ENCODE measurements at places on chromosomes 6 and 20.

GRCh38 chr20:59671661-59672471 lies 67.5 kb downstream of the PHACTR3 start:
- DNase-seq: no peak

GRCh38 chr20:62546606-62547005 lies 70.8 kb upstream of the GATA5 start:
- no peak for DNase-seq

GRCh38 chr6:100506651-100507050 lies 41.9 kb upstream of the SIM1 start:
- DNase-seq: no peak

GRCh38 chr6:83707829-83708545 lies 914 bp downstream of the SNAP91 start:
- peak; percentile 6 for DNase-seq

GRCh38 chr20:53274807-53275206 lies 302.6 kb downstream of the TSHZ2 start:
- DNase-seq: no peak

- no peak for DNase-seq
Observed at GRCh38 chr6:80156221-80156620, 49.8 kb downstream of the BCKDHB start.

GRCh38 chr6:106973018-106973835 lies 1.3 kb downstream of the CD24 start:
- no peak for DNase-seq

DNA sequence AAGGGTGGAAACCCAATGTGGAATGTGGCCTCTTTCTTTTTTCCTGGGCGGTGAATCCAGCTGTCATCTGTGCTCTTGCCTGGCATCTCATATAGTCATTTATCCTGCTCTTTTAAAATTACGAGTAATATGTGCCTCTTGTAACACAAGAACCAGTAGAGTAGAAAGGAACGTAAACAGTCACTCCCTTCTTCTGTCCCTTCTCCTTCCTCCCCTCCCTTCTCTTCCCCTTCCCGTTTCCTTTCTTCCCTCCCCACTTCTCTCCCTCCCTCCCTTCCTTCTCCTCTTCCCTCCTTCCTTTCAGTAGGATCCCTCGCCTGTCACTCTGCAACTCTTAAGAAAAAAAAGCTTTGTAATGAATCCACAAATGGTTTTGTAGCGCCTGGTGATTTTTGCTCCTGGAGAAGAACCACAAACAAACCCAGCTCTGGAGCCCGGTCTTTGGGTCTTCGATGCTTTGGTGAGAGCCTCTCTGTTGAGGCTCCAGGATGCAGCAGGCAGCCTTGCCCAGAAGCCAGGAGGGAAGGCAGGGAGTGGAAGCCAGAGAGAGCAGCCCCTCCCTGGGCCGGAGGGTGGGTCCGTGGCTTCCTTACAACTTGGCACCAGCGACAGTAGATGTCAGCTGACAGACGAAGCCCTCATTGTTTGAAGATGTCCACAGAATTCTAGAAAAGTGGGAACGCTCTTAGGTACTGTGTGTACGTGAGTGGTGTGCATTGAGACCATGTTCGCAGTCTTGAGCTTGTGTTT lies 15.0 kb downstream of the DUSP22 start:
- no peak for DNase-seq

DNA sequence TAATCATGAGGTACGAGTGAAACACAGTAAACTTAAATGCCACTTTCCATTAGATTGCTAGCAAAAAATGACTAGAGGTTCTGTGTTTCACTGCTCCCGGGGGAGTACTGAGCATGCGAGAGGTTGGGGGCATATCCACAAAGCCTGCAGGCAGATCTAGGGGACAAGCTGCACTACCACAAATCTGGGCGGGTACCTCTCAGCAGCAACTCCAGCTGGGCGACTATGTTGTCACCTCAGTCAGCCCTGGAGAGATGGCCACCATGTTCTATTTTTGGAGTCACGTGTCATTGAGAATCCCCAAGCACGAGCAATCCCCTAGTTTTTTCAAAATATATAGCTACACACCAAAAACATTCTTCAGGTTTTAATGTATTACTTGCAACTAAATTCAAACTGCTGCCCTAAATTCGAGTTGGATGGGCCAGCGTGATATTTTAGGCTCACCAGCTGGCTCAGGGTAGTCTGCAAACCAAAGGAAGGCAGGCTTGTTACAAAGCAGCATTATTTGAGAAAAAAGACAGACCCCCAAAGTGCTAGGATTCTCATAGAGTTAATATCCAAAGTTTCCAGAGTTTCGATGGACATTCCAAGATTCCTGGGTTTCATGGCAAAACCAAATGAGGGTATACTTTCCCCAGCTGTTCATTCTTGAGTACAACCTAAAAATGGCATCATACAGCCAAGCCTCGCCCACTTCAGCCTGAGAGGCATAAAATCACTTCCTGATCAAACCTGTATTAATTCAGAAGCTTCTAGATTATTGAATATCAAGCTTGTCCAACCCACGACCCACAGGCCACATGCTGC lies 24.1 kb upstream of the MYLIP start:
- DNase-seq: no peak

DNA sequence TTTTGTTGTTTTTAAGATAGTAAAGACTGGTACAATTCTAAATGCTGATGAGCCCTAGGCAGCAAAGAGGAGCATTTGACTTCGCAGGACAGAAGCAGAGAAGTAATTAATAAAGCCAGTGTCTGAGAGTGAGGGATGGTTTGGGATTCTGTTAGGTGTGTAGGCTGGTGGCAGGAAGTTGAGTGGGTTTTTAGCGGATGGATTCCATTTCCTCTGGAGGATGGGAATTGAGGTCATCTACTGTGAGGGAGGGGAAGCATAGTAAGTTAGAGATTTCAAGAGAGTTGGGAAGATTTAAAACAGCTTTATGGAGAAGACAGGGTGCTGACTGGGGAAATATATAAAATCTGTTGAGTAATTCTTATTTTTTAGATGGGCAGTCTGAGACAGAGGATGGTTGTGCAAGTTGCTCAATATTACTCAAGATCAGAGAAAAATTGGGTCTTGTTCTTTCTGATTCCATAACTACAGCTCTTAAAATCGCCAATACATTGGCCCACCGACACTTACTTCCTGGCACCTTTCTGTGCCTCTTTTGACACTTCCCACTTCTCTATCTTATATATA lies 48.8 kb downstream of the PRL start:
- no peak for DNase-seq

DNA sequence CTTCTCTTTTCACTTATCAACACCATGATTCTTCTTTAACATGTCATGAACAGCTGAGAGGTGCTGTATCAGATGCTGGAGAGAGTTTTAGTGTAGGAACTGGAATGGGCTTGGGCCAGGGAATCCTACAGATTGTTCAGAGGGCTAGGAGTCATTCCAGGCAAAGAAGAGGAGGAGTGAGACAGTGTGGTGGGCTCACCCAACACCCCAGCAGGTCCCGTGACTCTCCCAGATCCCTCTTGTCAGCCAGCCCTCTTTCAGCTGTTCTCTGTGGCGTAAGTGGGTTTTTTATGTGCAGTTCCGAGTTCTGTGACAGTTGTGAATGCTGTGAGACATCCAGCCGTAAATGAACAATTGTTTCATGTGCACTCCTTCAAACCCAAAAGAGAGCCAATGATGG lies 31.4 kb upstream of the CEP162 start:
- DNase-seq: no peak

- DNase-seq: peak; percentile 85
Observed at GRCh38 chr6:41424370-41425058, 89.1 kb downstream of the NCR2 start.

GRCh38 chr20:14838663-14839628 lies 501.5 kb upstream of the FLRT3 start:
- DNase-seq: no peak

DNA sequence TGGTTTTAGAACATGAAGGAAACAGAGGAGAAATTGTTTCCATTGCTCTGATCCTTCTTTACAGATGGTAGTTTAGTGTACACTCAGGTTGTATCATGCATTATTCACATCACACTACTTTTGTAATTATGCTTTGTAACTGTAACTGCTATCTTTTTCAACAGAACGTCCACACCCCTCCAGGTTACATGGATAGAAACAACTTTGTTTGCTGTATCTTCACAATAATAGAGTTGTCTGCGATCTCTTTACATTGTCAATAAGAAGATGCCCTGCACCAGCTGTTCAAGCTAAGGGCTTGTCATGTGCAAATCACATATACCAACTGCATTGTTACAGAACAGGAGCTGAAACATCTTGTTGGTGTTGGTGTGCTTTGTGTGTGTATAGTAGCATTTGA lies 67.9 kb upstream of the MAP7 start:
- DNase-seq: no peak

DNA sequence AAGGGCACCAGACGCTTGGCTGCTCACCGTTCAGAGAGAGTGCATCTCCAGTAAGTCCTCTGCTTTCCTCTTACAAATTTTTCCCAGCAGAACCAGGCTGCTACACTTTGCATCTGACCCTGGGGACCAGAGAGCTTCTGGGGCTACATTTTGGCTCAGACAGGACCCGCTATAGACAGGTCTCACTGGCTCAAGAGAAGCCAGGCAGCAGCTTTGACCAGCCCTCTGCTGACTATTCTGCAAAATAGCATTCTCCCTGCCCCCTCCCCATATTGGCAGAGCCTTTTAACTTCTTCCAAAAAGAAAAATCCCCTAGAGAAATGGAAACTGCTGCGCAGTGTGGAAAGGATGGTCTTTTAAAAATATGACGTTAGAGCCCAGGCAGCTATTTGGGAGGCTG lies 37.2 kb downstream of the CPXM1 start:
- DNase-seq: peak; percentile 7

DNA sequence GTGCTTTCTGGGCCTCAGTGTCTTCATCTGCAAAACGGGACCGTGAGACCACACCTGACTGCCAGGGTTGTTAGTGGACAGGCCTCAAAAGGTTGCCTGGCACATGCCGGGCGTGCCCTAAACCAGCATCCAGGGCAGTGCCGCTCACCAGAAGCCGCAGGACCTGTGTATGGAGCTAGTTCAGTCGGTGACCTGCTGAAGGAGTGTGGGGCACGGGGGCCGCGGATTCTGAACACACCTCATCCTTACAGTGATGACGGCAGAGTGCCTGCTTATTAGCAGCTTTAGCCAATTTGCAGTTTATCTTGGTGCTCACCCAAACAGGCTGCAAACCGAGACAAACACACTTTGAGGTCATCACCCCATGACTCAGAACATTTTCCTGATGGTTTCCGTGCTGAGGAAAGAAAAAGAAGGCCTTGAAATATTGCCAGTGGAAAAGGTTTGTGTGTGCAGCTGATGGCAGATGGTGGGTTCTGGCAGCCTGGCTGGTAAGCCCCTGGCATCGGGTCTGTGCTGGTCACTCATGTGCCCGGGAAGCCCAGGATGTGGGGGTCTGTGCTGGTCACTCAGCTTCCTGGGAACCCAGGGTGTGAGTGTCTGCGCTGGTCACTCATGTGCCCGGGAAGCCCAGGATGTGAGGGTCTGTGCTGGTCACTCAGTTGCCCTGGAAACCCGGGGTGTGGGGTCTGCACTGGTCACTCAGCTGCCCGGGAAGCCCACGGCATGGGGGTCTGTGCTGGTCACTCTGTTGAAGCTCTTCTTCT lies 153.8 kb downstream of the ERMARD start:
- DNase-seq: peak; percentile 22

DNA sequence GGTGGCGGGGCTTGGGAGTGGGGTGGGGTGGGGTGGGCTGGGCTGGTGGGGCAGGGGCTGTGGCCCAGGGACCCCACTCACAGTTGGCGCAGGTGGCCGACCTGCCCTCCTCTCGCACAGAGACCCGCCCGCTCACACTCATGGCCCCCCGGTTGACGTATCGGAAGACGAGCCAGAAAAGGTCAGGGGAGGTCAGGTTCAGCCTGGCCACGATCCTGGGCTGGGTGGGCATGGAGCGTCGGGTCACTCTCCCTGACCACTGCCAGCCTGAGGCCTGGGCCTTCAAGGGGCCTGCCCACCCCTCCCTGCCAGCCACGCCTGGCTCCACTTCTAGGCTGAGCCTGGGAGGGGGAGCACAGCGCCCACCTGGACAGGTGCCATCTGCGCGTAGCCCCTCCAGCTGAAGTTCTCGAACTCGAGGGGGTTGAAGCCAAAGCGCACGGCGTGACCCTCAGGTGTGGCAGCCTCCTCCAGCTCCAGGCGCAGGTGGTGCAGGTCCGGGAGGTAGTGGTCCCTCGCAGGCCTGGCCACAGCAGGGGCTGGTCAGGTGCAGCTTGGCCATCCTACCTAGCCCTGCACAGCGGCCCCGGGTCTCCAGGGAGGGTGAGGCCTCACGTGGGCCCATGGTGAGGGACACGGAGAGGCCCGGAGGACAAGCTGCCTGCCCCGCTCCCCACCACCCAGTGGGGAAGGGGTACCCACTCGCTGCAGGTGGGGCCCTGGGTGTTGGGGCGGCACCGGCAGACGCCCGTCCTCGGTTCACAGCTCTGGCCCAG lies 31.2 kb downstream of the ADRM1 start:
- no peak for DNase-seq

DNA sequence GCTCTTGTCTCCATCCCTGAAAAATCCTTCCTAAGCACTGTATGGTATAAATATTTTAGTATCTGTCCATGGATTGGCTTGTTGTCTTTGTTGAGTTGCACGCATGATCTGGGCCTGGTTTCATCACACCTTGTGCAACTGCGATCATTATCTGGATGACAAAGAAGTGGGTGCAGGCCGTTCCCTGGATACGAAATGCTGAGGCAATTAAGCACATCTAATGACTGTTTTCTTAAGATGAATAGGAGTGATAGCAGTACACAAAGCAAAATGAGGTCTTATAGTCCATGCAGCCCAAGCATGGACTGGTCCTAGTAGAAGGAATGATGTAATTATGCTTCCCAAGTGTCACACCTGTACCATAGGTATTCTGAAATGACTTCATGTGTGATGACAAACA lies 47.8 kb downstream of the SLC35D3 start:
- no peak for DNase-seq

DNA sequence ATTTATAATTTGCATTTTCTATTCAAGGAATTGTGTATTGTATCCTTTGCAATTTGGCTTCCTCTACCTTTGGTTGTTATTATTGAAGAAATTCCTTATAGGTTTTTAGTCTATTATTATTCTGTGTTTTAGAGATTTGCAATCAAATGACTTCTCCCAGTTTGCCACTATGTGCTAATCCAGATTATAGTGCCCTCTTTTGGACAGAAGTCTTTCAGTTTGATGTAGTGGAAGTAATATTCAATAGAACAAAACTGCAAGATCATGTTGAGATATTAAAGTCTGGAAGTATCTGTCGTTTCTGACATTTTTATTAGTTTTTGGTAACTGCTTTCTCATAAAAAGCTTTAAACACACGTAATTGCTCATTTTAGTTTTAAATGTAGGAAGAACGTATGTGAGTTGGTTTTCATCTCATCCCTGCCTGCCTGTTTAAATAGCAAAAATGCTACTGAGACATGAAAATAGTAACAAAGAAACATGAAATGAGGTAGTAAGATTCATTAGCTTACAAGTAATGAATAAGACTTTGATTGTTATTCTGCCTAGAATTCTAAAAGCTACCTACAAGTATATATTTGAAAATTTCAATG lies 72.8 kb downstream of the RTN4IP1 start:
- DNase-seq: peak; percentile 21

DNA sequence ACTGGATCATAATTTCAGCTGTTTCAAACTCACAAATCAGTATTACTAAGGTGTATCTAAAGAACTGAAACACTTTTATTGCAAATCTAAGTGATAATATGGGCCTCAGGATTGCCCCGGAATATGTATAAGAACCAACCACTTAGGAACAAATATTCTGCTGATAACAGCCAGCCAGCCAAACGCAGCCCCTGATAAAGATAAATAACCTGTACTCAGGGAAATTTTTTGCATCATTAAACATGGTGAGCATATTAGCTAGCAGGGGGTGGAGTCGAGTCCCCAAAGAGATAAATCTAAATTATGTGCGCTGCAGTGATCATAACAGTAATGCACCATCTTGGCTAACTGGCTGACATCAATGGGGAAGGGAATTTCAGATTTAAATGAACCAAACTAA lies 410.2 kb upstream of the MAP3K7 start:
- DNase-seq: no peak
